ENCODE measurements at places on chromosomes 16 and 17.

DNA sequence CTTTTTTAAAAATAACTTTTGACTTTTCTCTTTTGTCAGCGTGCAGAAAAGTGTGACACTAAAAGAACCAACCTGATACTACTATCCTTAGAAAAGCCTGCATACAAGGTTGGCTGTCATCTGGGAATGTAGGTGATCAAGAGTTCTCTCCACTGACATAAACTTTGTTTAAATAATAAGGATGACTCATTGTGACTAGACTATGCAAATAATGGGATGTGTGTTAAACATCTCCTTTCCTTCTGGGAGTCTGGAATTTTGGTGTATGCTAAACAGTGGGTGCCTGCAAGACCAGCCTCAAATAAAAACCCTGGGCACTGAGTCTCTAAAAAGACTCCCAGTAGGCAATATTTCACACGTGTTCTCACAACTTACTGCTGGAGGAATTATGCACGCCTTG, 373.4 kb downstream of the CNTNAP4 start:
- H3K4me1 ChIP-seq, result no peaks in the 10 kb centered on the region
- H3K36me3 ChIP-seq, result no peaks in the 10 kb centered on the region
- no peaks in the 10 kb centered on the region for H3K27me3 ChIP-seq
- no peak overlapping the region for H3K4me3 ChIP-seq

GRCh38 chr16:26857371-26857770, 209.4 kb upstream of the C16orf82 start:
- no peak overlapping the region for H3K4me3 ChIP-seq
- no peak overlapping the region for H3K27ac ChIP-seq
- H3K36me3 ChIP-seq, result no peaks in the 10 kb centered on the region
- DNase-seq, result peak; percentile 52
- no peaks in the 10 kb centered on the region for H3K4me1 ChIP-seq

GRCh38 chr16:60107437-60107836, 1373.3 kb upstream of the GOT2 start:
- no peaks in the 10 kb centered on the region for H3K4me1 ChIP-seq
- DNase-seq, result no peak
- H3K4me3 ChIP-seq, result no peak overlapping the region
- H3K36me3 ChIP-seq, result no peaks in the 10 kb centered on the region
- H3K27me3 ChIP-seq, result no peaks in the 10 kb centered on the region

GRCh38 chr16:3471518-3472176, 23.6 kb downstream of the C16orf90 start:
- H3K27ac ChIP-seq, result no peak overlapping the region
- no peak overlapping the region for H3K4me3 ChIP-seq
- no peak for DNase-seq
- peaks cover 54% of the 10 kb centered on the region for H3K4me1 ChIP-seq

- peaks cover 79% of the 10 kb centered on the region for H3K4me1 ChIP-seq
- no peak for DNase-seq
- peak overlapping the region; percentile 97 for H3K27ac ChIP-seq
Observed at GRCh38 chr17:77319211-77320043, 178.7 kb downstream of the SEC14L1 start.

DNA sequence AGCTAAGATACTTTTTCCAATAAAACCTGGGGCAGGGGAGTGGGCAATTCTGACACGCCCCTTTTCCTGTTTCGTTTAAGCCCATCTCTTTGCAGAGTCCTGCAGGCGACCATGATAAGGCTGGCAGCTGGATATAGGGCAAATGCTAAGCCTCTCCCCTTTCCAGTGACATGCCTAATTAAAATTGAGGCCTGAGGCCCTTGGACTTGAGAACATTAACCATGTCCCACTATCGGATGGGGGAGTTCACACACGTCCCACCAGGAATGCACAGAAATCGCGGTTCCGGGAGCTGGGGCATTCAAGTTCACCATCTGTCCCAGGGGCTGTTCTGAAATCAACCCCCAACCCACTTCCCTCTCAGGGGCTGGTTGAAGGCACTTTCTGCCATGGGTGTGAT, 109.2 kb upstream of the FOXF1 start:
- DNase-seq, result no peak
- no peak overlapping the region for H3K4me3 ChIP-seq
- H3K27me3 ChIP-seq, result no peaks in the 10 kb centered on the region
- H3K27ac ChIP-seq, result no peak overlapping the region
- no peaks in the 10 kb centered on the region for H3K36me3 ChIP-seq
- peaks cover 23% of the 10 kb centered on the region for H3K4me1 ChIP-seq

DNA sequence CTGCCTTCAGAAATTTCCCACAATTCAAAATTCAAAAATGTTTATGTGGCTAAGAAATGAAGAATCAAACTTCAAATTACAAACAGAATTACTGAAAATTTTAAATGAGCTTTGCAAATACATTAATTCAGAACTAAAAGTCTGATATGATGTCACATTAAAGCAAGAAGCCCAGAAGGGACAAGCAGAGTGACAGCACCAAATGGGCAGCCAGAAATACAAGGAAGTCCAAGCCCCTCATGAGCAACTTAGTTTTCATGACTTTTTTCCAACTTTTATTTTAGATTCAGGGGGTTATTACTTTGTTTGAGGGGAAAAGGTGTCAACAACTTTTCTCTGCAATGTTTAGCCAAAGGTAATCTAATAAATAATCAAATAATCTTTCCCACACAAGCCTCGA, 21.5 kb downstream of the UBE2G1 start:
- H3K36me3 ChIP-seq, result no peaks in the 10 kb centered on the region
- H3K27me3 ChIP-seq, result no peaks in the 10 kb centered on the region
- H3K27ac ChIP-seq, result no peak overlapping the region

GRCh38 chr17:65359016-65359415, 202.4 kb downstream of the AXIN2 start:
- H3K36me3 ChIP-seq, result no peaks in the 10 kb centered on the region
- DNase-seq, result no peak
- H3K27ac ChIP-seq, result no peak overlapping the region
- no peak overlapping the region for H3K4me3 ChIP-seq

GRCh38 chr16:21719283-21719682, 55.5 kb downstream of the OTOA start:
- no peaks in the 10 kb centered on the region for H3K27me3 ChIP-seq
- no peaks in the 10 kb centered on the region for H3K36me3 ChIP-seq

DNA sequence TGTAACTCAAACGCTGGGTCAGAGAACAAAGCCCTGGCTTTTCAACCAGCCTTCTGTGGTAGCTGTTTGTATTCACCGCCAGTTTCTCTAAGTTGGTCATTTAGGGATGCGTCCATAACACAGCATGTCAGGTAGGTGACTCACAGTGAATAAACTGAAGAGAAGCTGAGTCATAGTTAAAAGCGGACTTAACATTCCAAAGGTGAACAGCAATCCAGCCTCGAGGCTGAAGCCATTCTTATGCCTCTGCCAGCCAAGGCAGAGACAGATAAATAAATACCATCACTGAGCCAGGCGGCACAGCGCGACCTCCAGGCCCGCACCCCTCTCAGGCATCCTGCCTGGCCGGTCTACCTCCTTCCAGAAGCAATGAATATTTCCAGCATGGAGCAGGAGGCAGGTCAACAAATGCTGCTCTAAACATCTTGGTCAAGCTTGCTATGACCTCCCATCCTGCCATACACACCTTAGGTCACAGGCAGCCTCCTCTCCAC, 12.4 kb upstream of the CACNG4 start:
- H3K27me3 ChIP-seq, result no peaks in the 10 kb centered on the region
- DNase-seq, result no peak
- H3K4me3 ChIP-seq, result no peak overlapping the region
- no peaks in the 10 kb centered on the region for H3K36me3 ChIP-seq
